CD4-positive, alpha-beta T cell treated with Interleukin-4 for 1 hour (primary cell): ENCODE measurements at places on chromosomes 13 and 19.

DNA sequence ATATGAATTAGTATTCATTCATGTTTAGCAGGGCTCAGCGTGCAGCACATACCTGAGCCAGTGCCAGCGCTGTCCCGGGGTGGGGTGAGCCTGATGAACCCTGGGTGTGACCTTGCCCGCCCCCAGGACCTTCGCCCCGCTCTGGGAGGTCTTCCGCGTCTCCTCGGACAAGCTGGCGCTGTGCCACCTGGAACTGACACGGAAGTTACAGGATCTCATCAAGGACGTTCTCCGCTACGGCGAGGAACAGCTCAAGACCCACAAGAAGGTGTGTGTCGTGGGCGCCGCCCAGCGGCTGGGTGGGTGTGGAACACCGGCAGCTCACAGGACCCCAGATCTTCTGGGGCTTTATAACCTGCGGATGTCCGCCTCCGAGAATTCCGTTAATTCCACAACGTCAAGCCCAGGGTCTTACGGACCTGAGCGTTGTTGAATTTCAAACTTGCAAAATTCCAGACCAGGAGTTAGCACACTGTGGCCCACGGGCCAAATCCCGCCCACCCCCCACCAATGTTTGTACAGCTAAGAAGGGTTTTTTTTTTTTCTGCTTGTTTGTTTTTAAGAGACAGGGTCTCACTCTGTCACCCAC is 15.4 kb downstream of the FCHO1 start:
- peak; percentile 37 for DNase-seq

DNA sequence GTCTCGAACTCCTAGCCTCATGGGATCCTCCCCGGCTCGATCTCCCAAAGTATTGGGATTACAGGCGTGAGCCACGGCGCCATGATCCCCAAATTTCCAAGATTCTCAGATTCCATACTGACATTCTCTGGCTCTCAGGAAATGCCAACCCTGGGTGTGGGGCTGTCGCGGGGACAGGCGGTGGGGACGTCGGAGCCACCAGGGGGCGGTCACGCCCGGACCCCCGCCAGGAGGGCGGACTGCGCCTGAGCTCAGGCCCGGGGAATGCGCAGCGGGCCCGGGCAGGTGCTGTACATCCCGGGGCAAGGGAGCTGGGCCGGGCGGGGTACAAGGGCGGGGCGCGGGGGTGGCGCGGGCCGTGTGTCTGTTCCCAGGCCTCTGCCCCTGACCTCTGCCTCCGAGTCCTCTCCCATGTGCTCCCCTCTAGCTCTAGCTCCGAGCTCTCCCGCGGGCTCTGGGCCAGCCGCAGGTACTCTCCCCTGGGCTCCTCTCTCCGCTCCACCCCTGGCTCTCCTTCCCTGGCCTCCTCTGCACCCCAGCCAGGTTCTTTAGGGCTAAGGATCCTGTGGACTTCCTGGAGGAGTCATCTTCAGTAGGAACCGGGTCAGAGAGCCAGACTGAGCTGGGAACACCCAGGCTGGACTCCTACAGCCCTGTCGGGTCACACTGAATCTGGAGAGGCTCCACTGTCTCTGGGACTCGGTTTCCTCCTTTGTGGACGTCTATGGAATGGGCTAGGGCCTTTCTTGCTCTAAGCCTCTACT is 2.4 kb downstream of the PPP1R13L start:
- peak; percentile 18 for DNase-seq

DNA sequence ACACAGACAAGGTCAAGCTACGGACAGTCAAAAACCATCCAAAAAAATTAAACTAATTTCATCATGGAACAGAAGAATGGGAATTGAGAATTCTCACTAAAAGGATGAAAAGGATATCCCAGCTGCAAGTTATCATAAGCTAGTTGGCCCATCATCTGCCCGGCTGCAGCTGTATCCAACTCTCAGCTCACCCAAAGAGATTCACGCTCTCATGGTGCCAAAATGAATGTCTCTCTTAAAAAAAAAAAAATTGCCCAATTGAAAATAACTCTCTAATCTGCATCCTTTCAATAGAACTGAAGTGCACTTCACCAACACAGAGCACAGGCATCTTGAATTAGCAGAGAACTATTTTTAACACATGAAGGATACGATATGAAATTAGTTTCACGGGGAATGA is 20.0 kb downstream of the ENOX1 start:
- no peak for DNase-seq

GRCh38 chr13:95552539-95553441 is at the start of gene CLDN10:
CLDN10 (plus strand) TSS chr13:95552720; CDS start chr13:95552754, 34 bp downstream.
- DNase-seq = no peak

- no peak for DNase-seq
These were observed 11.9 kb downstream of the GADD45B start for GRCh38 chr19:2487842-2488241.
